ENCODE measurements at places on chromosomes 1 and 21.

GRCh38 chr1:15364740-15365139, 44.9 kb upstream of the EFHD2 start:
- no peak for DNase-seq

- no peak for DNase-seq
Observed at GRCh38 chr1:201713086-201713810, 115.7 kb upstream of the IPO9 start.

- no peak for DNase-seq
Observed at GRCh38 chr1:234463749-234464148, 15.2 kb downstream of the TARBP1 start.

- no peak for DNase-seq
Observed at GRCh38 chr21:34093083-34093482, 19.7 kb downstream of the MRPS6 start.

DNA sequence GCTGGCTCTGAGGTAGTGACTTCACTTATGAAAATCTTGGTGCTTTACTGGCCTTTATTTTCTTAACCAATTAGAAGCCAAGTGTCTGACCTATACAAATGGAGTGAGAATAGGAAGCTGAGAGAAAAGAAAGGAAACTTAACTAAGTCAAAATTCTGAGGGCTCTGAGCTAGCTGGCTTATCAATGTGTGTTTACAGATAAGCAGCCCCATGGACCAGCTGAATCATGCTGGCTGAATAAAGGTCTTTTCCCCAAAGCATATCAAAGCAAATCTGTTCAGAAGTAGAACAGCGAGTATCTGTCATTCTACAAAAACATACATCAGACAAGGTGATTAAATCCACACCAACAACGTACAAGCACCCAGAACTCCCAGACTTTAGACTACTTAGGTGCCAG, 117.2 kb downstream of the BRINP2 start:
- no peak for DNase-seq

All from DMS79 treated with DMSO at 0.1 percent for 48 hours (cell line).